Cerebellar nuclear complex (tissue), 1 donor: ENCODE measurements at places on chromosomes 6 and 20.

DNA sequence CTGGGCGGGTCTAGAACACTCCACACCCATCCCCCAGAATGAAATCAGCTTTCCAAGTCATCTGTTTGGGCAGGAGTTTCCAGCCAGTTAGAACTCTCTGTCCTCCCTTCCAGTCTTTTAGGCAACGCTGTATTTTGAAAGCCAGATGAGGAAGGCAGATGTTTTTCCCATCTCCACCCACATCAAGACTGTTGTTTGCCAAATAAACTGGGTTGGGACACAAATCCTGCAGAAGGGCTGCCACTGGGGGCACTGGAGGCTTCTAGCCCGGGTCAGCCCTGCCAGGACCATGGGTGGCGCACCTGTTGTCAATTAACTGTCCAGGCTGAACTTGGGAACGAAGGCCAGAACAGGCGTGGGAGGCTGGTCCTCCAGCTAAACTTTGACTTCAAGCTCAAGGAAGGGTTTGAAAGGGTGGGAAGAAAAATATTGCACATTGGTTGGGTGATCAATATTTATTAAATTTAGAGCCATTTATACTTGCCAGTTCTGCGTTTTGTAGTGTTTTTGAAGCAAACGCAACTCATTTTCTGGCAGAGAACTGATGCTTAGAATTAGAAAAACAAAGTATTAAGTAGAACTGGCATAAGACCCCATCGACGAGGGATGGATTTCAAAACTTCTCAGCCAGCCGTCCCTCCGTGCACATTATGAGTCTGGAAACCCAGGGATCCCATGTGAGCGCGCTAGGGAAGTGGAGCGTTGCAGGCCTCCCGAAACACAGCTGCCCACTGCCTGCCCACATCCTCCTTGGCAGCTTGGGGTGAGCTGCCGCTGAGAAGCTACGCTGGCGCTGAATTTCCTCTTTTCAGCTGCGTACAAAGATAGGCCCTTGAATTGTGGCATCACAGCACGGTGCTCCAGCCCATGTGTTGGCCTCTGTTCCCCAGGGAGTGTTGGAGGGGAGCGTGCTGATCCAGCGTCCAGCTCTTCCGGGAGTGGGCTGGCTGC lies 297.4 kb downstream of the QKI start:
- DNase-seq, result no peak

- no peak for DNase-seq
Observed at GRCh38 chr6:71290611-71291010, 2.0 kb downstream of the OGFRL1 start.

GRCh38 chr6:142740449-142740848 lies 204.5 kb downstream of the HIVEP2 start:
- DNase-seq, result no peak

- DNase-seq, result no peak
Observed at GRCh38 chr20:52805843-52806242, 166.3 kb upstream of the TSHZ2 start.

- DNase-seq, result no peak
Observed at GRCh38 chr6:29624520-29624961, 8.4 kb downstream of the GABBR1 start.

- no peak for DNase-seq
Observed at GRCh38 chr6:9699888-9700287, 715.0 kb downstream of the TFAP2A start.

DNA sequence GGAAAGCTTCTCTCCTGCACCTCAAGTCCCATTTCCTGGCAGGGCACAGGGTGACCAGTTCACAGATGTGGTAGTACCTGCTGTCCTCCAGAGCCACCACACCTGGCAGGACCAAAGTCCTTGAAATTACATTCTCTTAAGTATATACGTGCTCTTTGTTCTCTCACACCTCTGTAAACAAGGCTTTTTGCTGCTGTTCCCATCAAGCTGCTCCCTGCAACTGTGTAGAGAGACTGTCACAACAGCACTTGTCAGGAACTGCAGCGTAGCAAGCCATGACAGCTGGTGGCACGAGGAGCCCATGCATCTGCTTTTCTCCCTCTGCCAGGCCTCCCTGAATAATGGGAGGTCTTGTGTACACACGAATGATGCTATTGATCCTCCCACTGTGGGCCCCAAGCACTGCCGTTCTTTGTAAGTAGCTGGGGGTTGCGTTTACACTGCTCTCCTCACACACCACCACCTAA lies 431.8 kb downstream of the CD83 start:
- DNase-seq, result no peak

DNA sequence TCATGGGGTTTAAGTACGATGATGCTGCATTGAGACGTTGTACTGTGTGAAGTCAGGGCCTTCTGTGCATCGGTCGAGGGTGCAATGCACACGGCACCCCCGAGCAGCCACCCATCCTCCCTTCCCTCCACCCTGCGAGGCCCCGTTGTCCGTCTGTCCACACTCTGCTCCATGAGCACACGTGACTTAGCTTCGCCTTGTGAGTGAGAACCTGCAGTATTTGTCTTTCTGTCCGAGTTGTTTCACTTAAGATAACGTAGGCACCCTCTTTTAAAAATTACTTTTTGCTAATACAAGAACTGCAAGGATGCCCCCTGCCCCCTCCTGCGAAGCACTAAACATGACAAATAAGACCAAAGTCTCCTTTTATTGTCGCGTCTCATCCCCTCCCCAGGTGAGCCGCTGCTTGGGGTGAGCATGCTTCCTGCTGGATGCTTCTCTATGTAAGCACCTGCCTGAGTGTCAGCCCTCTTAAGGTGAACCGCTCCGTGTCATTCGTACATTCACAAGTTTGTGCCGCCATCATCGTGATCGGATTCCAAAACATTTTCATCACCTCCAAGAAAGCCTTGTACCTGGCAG lies 3.6 kb upstream of the RBBP8NL start:
- no peak for DNase-seq

DNA sequence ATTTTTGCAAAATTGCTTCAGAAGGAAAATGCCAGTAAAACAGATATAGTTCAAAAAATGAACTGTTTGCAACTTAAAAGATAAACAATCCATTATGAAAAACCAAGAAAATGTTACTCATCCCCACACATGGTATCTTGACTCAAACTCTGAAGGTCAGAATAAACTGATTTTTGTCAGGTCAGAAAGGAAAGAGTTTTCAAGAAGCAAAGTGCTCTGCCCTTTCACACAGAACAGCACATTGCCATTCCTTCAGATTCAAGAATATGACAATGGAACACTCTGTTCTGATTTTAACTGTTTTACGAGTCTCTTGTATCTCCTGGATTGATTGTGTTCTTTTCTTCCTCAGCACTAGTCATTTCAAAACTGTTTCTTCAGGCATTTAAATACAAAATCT lies 33.8 kb upstream of the NT5E start:
- no peak for DNase-seq

DNA sequence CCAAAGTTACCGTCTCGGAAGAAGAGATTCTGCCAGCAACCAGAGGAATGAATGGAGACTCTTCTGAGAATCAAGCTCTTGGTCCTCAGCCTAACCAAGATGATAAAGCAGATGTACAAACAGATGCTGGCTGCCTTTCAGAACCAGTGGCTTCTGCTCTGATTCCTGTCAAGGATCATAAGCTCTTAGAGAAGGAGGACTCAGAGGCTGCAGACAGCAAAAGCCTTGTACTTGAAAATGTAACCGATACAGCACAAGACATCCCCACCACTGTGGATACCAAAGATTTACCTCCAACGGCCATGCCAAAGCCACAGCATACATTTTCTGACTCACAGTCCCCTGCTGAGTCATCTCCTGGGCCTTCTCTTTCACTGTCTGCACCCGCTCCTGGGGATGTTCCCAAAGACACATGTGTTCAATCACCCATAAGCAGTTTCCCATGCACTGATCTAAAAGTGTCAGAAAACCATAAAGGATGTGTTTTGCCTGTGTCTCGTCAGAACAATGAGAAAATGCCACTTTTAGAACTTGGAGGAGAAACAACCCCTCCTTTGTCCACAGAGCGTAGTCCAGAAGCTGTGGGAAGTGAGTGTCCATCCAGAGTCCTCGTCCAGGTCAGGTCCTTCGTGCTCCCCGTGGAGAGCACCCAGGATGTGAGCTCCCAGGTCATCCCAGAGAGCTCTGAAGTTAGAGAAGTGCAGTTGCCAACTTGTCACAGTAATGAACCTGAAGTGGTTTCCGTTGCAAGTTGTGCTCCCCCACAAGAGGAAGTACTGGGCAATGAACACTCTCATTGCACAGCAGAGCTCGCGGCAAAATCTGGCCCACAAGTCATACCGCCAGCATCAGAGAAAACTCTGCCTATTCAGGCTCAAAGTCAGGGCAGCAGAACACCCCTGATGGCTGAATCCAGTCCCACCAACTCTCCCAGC lies 109.6 kb downstream of the RTN4IP1 start:
- no peak for DNase-seq

DNA sequence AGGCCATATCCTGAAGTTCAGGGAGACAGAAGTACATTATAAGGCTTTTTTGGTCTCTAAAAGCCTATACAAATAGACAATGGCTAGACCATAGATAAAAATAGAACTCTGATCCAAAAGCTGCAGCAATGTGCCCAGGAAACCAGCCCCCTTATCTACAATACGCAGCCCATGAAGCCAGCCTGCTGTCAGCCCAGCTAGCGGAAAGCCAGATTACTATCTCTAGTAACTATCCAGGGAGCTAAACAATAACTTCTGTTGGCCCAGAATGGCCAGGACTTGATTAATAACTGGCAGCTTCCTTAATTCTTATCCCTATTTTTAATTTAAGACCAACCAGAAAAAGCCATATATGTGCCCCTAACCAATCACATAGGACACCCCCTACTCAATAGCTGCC lies 160.4 kb upstream of the SMLR1 start:
- no peak for DNase-seq

DNA sequence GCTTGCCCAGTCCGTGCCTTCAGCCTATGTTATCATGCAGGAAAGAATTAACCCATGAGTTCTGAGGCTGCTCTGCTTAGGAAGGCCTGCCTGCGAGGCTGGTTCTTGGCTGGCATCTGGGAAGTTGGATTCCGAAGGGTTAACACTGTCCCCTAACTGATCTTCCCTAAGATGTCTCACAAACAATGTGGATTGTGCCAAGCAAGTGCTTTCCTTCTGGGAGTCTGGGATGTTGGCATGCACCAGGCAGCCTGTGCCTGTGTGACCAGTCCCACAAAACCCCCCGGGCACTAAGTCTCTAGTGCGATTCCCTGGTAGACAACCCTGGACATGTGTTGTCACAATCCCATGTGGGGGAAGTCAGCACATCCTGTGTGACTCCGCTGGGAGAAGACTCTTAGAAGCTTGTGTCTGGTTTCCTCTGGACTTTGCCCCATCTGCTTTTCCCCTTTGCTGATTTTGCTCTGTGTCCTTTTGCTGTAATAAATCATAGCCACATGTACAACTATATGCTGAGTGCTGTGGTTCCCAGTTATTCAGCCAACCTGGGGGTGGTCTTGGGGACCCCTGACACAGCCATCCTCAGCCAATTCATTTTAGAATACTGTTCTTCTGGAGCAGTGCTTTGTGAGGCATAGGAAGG lies 83.8 kb downstream of the SLC22A23 start:
- DNase-seq, result no peak

GRCh38 chr6:32152769-32153563 lies 975 bp upstream of the PPT2 start:
- no peak for DNase-seq

- no peak for DNase-seq
Observed at GRCh38 chr20:9498322-9498721, 16.1 kb upstream of the LAMP5 start.

GRCh38 chr6:68710496-68710895 lies 75.4 kb downstream of the ADGRB3 start:
- no peak for DNase-seq

GRCh38 chr6:6665555-6666243 lies 77.2 kb downstream of the LY86 start:
- DNase-seq, result no peak

DNA sequence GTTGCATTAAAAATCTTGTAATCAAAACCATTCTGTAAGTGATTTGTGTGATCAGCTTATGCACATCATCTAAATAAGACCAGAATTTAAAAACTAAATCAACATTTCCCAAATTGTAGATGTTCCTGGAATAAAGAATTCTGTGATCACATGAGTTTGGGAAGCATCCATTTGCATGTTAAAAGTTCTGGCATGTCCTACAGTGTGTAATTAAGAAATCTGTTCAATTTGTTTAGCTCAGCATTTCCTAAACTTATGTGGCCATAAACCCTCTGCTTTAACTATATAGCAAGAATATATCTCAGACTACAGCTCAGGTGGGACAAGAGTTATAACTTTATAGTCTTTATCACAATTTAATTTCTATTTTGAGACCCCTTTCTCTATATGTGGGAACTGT lies 399.1 kb downstream of the LAMA2 start:
- DNase-seq, result no peak

DNA sequence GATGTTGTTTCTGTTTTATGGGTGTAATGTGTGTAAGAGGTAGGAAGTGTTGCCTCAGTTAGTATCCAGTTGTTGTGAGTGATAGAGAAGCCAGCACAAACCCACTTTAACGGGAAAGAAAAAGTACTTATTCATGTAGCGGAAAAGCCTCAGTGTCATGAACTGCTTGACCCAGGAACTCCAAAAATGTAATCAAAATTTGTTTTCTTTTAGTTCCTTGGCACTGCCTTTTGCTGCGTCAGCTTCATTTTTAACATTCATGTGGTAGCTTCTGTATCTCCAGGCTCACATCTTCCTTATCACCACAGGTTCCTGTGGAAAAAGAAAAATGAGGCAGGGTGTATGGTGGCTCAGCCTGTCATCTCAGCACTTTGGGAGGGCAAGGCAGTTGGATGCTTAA lies 46.4 kb upstream of the CCDC28A start:
- DNase-seq, result no peak

DNA sequence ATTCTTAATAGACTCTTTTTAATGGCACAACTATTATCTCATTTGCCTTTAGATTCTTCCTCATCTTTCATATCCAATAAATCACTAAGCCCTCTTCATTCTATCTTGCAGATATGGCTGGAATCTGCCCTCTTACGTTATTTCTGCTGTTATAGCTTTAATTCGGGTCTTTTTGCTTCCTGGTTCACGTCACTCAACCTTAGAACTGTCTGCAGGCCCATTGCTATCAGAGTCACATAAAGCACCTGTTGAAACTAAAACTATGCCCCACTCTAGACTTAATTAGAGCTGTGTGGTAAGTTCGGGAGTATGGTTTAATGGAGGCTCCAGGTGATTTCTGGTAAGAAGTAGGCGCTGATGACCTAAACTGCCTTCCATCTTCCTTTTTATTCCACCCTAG lies 988 bp downstream of the QRSL1 start:
- DNase-seq, result no peak

GRCh38 chr6:2921520-2922115 lies 18.5 kb upstream of the SERPINB9 start:
- no peak for DNase-seq

- no peak for DNase-seq
Observed at GRCh38 chr6:25342802-25343201, 63.6 kb downstream of the CARMIL1 start.

GRCh38 chr6:20846602-20847028 lies 312.4 kb downstream of the CDKAL1 start:
- no peak for DNase-seq

- DNase-seq, result no peak
Observed at GRCh38 chr20:43909720-43910119, 4.9 kb upstream of the TOX2 start.

GRCh38 chr6:42125231-42125630 lies 17.2 kb downstream of the C6orf132 start:
- DNase-seq, result no peak

GRCh38 chr6:133227344-133227743 lies 13.8 kb upstream of the EYA4 start:
- no peak for DNase-seq

- no peak for DNase-seq
Observed at GRCh38 chr20:9128568-9128967, 59.7 kb downstream of the PLCB4 start.

GRCh38 chr20:4574356-4574690 lies 147.4 kb upstream of the PRND start:
- no peak for DNase-seq
